ENCODE measurements at places on chromosomes 1 and 21. TPM values are rescaled to one million over a fixed set of nuclear protein-coding genes. Genes with fewer than 3 reads are reported as not detected.

Gene TNFRSF25
- total RNA-seq = 12.3 TPM

DNA sequence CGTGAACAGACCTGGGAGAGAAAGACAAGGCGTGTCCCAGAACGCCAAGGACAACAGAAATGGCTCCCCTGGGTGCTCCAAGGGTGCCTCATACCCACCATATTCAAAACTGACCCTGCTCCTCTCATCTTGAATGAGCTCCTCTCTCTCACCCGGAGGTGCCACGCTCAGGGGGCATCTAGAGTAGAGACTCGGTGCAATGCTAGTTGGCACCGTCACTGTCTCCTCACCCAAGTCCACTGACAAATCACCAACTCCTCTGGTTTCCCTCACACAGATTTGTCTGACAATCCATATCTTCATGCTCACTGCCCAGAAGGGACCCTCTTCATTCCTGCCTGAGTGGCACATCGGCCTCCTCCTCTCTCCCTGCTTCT, 5.0 kb downstream of the TMEM125 start:
- DNase-seq = no peak

DNA sequence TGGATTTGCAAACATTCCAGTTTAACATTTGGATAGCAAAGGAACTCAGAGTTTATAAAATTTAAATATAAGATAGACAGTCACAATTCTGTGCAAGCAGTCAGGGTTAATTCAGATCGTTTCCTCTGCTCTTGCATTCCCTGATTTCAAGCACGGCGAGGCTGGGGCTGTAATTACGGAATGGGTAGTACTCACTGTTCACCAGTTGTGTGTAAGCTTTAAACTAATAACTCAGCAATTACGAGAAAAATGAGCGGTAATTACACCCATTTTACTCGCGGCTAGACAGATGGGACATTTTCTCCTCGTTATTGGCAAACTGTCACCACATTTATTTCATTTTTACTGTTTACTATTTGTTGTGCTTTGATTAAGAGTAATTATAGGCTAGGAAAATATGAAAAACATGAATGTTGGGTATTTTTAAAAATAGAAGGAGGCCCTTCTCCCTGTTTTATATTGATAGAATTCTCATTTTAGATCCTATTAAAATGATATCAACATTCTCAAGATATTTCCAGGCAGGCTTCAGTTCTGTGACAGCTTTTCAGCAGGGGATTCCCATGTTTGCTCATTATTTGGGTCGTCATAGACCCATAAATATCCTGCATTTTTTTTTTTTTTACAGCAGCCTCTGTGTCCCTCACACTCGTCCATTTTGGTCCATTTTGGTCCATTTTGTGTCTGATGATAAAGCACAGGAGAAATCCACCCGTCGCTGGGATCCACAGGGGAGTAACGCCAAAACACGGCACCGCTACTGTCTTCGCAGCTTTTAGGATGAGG, 208.3 kb downstream of the DSCAM start:
- DNase-seq = no peak

Gene NFIA
- total RNA-seq = 32.8 TPM

Gene RGS16
- total RNA-seq = 0.25 TPM

Gene OR2L8
- total RNA-seq = not detected

GRCh38 chr1:165516469-165516868, 27.3 kb upstream of the LRRC52 start:
- no peak for DNase-seq

GRCh38 chr1:172582889-172583288, 49.9 kb downstream of the SUCO start:
- DNase-seq = no peak

GRCh38 chr1:230031131-230031530, 35.9 kb upstream of the GALNT2 start:
- peak; percentile 54 for DNase-seq

Gene C1orf115
- total RNA-seq = 5.6 TPM

DNA sequence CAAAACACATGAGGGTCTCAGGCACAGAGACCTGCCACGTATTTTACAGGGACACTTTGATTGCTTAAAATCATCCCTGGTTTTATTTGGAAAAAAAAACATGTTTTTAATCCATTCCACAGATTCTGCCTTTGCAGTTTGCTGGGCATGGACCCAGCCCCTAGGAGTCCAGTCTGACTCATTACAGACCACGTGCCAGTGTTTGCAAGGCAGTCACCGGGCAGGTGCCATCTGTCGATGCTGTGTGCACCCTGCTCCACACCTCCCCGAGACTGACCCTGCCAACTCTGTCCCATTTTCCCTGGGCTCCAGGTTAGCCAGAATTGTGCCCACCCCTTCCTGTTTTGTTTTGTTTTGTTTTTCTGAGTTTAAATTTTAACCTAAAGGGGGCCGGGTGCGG, 148.4 kb upstream of the TMEM51 start:
- DNase-seq = no peak

Gene SPRR1A
- total RNA-seq = not detected

- DNase-seq = no peak
These were observed 192.7 kb upstream of the NFIA start for GRCh38 chr1:60889709-60890108.

Gene LCE1C
- total RNA-seq = not detected

Gene GJA4
- not detected for total RNA-seq

Gene SLAMF1
- not detected for total RNA-seq

DNA sequence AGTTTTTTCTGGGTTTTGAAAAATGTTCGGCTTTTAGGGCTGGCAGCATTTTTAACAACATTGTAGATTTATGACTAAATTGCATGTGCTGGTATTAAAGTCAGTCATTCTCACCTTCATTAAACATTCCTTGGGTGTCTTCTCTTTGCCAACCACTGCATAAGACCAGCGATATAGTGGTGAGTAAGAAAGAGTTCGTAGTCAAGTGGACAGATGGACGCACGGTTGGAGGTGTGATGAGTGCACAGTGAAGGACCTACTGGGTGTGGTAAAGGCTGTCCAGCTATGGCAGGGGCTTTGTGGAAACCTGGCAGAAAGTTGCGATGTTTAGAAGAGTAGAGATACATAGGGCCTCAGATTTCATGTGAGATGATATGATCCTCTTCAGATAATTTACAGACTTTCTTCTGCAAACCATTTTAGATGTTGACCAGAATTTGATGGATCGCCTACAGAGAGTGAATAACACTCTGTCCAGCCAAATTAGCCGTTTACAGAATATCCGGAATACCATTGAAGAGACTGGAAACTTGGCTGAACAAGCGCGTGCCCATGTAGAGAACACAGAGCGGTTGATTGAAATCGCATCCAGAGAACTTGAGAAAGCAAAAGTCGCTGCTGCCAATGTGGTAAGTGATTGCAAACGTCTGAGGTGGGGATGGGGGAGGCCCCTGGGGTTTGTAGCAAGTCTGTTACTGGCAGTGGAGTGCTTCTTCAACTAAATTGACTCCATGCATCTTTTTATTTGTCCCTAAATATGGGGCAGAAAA, 56.0 kb upstream of the LAMC2 start:
- no peak for DNase-seq

DNA sequence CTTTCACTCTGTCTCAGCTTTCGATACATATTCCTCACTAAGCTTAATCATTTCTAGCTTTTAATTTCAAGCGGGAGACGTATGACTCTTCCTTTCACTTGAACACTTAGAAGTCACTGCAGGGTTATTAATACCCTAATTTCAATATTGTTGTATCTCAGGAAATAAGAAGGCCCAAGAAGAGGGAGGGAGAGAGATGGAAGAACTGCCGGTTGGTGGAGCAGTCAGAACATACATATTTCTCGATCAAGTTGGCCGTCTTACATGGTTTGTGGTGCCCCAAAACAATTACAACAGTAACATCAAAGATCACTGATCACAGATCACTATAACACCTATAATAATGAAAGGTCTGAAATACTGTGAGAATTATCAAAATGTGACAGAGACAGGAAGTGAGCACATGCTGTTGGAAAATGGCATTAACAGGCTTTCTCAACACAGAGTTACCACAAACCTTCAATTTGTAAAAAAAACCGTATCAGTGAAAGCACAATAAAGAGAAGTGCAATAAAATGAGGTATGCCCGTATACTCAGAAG, 145.4 kb upstream of the HP1BP3 start:
- no peak for DNase-seq

DNA sequence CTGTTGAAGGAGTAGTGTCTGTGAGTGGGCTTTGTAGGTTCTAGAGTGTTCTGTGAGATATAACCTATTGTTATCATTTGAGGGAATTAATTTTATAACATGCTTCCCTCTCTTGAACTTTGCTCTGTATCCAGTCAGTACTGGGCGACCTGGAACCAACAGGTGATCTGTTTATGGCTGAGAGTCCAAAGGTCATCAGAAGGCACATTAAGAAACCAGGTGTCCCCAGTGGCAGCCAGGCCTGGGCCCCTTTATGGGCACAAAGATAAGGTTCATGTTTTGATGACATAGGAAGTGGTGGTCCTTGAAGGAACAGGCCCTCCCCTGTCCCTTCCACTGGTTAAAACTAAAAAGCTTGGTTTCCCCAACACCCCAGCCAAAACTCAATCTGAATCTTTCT, 61.1 kb downstream of the FHAD1 start:
- no peak for DNase-seq

DNA sequence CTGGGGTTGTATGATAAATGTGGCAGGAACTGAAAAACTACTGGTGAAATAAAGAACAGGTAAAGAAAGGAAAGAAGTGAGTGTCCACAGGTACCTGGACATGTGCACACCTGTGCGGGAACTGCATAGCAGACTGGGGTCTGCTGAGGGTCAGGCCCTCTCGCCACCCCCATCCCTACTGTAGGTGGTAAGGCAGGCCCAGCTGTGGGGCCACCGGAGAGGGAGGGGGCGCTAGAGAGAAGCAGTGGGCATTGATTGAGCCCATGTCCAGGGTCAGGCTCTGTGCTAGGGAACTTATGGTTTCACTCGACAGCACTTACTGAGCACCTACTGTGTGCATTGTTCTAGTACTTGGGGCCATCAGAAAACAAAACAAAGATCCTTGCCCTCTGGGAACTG, 400.5 kb downstream of the MATN1 start:
- DNase-seq = no peak

GRCh38 chr21:38255571-38256117, 1.1 kb upstream of the KCNJ15 start:
- no peak for DNase-seq

DNA sequence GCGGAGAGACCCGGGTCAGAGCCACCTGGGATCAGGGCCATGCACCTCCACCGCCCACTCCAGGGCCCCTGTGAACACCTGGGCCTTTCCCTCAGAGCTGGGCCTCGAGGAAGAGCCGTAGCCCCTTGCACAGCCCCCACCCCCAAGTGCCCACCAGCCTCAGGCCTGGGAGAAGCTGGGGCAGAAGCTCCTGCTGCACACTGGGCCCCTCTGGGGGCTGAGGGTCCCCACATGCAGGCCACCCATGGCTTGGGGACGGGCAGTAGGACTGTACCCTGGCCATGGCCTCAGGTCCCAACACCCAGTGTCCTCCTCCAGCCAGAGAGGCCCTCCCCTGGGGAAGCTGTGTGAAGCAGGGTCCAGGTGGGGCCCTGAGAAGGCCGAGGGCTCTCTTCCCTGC, 6.5 kb downstream of the NOC2L start:
- DNase-seq = no peak

Gene GCSAML
- total RNA-seq = not detected

GRCh38 chr1:47951545-47952235, 45.5 kb downstream of the TRABD2B start:
- DNase-seq = no peak

DNA sequence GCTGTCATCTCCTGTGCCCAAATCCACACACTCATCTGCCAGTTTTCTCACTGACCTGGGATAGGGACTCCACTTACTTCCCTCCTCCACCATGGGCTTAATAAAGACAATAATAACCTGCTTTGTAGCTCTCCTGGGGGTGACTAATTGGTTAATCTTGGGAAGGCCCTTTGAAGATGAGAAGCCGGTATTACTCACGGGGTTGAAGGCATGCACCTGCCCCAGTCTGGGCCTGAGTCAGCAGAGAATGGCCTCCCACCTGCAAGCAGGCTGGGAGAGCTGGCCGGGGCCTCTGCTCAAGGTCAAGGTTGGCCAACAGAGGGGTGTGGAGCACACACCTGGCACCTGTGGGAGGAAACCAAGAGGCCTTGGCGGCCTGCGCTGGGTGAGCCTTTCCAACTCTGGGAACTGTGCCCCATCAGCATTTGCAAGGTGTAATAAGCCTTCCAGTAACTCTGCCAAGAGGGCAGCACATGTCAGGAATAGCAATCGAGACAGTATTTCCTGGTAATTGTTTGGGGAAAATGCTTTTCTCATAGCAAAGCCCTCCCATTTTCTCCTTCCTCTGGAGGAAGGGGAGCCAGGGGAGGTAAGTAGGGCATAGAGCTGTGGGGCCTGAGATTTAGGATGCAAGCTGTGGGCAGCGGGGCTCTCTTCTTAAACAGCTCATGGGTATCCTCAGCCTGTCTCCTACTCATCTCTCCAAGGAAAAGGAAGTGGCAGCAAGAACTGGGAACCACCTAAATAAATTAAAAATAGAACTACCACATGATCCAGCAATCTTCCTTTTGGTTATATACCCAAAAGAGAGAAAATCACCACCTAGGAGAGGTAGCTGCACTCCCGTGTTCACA, 49.0 kb downstream of the TOMM20 start:
- peak; percentile 99 for DNase-seq
